Colonic mucosa (tissue), 4 donors: ENCODE measurements at places on chromosomes 1 and 21. TPM values are rescaled to one million over a fixed set of nuclear protein-coding genes. Genes with fewer than 3 reads are reported as not detected.

Gene CNR2
- 0.13 TPM for total RNA-seq

Gene FCGR1A
- total RNA-seq: 1.1 TPM

Gene RABGGTB
- 58.3 TPM for total RNA-seq

Gene CELA3A
- 0.56 TPM for total RNA-seq
